ENCODE measurements at places on chromosomes 5 and 9.

DNA sequence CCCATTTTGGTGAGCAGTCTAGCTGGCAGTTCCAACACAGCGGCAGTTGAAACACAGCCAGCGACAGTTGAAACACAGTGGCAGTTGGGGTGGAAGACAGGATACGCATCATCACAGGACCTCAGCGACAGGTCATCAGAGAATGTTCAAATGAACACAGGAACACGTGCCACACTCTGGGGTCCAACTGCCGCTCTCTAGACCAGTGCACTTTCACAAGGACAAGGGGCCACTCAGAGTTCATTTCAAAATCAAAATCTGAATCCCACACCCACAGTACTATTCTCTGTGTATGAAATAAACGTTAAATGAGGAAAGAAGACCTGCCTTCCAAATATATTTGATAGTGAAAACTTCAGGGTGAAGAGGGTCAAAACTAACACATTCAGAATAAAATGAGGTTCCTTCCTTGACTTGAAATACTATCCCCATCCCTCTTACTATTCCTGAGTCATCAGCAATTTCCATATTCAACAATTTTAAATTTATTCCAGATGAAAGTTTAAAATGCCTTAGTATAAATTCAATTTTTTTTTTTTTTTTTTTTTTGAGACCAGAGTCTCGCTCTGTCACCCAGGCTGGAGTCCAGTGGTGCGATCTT is 53.0 kb upstream of the SIMC1 start:
- DNase-seq, result no peak

GRCh38 chr9:97604901-97605645 is 28.1 kb downstream of the TSTD2 start:
- DNase-seq, result no peak

DNA sequence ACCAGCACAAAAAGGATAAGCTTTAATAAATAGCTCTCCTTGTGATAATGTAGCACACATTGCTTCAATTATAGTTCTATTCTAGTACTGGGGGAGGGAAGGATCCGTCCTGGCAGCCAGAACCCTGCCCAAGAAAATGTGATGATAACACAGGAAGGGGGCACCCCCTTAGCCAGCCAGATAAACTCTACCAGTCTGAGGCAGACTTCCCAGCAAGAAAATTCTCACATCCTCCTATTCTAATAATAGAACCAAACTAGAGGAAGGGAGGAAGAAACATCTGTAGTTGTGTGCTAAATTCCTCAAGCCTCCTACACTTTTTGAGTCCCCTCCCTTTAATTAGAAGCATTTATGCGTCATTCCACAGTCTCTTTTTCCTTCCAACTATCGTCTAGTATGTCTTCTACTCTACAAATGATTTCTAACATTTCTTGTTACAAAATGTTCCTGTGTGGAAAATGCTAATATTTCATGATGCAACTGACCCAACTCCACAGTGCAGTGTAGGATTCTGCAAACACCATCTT is 261.0 kb downstream of the SEMA5A start:
- no peak for DNase-seq

DNA sequence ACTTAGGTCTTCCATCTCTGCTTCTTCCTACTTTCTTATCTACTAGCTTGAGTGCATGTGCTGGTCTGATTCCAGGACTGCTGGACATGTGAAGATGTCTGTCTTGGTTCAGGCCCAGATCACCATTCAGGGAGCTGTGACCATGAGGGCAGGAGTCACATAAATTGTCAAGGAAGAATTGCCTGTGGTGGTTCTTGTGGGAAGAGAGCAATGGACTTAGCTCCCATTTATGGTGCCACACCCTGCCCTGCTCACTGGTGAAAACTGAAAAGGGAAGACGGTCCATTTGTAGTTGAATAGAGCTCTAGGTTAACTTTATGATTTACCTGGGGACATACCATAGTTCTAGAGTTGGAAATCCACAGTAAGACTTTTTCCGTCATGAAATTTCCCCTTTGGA is 244.3 kb upstream of the ZNF608 start:
- no peak for DNase-seq
